Stimulated activated CD4-positive, alpha-beta T cell treated with anti-CD3 and anti-CD28 coated beads, Interleukin-1b, Interleukin-23, amount 100 ng/mL, for 1 hour (primary cell): ENCODE measurements at places on chromosomes 6 and 20.

DNA sequence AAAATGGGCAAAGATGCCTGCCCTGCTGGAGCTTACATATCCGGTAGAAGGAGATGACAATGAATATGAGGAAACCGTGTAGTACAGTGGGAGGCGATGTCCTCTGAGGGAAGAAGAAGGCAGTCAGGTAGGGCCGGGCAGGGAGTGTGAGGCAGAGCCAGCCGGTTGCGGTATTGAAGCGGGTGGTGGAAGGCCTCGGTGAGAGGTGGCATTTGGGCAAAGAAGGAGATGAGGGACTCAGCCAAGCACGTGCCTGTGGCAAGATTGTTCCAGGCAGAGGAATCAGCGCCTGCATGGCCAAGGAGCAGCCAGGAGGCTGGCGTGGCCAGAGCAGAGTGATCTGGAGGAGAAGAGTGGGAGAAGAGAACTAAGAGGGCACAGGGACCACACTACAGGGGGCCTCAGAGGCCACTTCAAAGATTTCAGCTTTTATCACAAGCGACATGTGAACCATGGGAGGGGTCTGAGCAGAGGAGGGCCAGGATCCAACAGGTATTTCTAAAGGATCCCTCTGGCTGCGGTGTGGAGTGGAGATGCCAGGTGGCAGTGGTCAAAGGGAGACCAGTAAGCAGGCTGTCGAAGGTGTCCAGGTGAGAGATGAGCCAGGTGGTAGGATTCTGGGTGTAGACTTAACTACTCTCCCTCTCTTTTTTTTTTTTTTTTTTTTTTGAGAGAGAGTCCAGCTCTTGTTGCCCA is 13.8 kb downstream of the MDFI start:
- DNase-seq: no peak

GRCh38 chr20:48846516-48847492 is 19.0 kb upstream of the PREX1 start:
- no peak for DNase-seq

DNA sequence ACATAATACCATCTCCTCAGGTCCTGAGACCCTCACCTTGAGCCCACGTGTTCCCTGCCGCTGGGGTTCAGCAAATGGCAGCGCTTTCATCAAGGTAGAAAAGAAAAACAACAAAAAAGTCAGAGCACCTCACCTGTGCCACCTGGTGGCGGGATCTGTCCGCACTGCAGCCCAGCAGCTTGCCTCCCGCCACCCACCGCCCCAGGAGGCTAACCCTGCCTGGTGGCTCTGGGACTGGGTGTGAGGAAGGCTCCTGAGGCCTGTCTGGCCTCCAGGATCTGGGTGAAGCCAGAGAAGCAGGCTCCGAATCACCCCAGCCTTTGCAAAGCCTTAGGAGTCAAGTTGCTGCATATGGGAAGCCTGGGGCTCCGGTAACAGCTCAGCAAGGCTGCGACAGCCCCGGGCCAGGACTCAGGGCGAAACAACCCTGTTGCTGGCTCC is 270.8 kb downstream of the BMP7 start:
- DNase-seq: no peak

GRCh38 chr6:56851074-56851473 is 103.8 kb upstream of the BEND6 start:
- DNase-seq: no peak

DNA sequence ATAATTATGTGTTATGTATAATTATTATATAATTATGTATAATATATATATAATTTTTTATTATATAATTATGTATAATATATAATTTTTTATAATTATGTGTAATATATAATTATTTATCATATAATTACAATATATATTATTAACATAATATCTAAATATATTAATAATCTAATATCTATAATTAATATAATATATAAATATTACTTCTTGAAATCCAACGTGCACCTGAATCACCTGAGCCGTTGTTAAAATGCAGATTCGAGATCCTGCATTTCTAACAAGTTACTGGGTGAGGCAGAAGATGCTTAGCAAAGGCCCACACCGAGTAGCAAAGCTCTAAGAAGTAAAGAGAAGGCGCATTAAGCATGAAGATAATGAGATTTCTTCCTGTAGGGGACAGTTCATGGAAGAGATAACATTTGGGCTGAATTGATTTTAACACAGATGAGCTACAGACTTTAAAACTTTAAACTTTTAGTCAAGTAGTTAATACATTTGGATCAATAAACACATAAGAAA is 406.4 kb upstream of the PLCB4 start:
- DNase-seq: no peak

GRCh38 chr6:62528894-62529526 is 243.0 kb upstream of the KHDRBS2 start:
- DNase-seq: no peak

- DNase-seq: no peak
These were observed 44.1 kb downstream of the PTK7 start for GRCh38 chr6:43120101-43120763.

- peak; percentile 39 for DNase-seq
These were observed 31.0 kb upstream of the EZR start for GRCh38 chr6:158849899-158850806.

DNA sequence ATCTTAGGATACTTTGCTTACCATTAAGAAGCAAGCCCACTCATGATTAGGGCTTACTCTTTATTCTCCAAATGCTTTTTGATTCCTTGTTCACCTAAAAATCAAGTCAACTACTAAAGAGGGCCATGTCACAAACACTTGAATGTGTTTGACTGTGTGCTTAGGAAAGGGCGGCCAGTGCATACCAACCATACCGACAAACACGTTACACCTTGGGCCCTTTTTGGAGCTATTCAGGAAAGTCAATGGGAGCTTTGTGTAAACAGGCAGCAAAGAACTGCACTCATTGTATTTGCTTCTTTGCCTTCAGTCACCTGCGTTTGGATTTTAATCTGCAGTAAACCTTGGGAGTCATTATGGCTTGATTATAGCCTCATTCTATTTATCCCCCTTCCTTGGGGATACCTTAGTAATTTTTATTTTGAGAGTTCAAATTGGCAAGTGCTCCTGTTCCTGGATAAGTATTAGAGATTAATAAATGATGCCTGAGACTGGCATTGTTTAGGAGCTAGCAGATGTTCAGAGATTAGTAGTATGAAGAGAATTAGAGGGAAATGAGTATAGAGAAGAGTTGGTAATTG is 102.6 kb upstream of the HDGFL1 start:
- DNase-seq: no peak

DNA sequence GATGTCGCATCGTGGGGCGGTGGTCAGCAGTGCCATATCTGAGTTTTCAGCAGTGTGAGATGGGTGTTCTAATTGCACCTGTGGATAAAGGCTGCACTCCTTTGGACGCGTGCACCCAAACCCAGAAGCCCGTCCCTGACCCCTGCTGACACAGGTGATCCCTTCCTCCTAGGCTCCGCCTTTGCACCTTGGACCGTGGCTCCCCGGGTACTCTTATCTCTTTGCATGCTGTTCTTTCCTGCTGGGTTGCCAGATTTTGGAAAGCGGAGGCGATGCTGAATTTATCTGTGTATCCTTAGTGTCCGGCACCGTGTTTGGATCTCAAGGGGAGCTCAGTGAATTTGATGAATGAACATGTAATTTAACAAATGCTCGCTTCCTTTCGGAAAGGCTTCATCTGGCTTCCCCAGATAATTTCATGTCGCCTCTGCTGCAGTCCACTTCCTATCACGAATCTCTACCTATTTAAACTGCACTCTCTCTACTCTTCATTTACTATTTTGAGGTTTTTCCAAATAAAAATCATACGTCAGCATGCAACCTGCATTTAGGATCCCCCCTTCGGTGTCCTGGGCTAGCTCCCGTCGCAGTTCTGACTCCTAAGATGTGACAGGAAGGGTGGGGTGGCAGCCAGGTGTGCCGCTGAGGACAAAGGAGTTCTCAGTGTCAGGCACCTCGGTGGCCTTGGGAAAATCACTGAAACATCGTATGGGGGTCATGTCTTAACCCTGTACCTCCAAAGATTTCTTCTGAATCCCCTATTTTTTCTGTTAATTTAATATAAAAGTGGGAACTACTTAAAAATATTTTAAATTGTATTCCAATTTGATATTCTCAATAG is 753 bp upstream of the PERP start:
- DNase-seq: no peak

- DNase-seq: no peak
These were observed 34.9 kb upstream of the SHLD1 start for GRCh38 chr20:5715071-5715841.

GRCh38 chr20:10432079-10432478 is 1.9 kb downstream of the MKKS start:
- no peak for DNase-seq

- no peak for DNase-seq
These were observed 164.7 kb upstream of the CENPW start for GRCh38 chr6:126175251-126175650.

DNA sequence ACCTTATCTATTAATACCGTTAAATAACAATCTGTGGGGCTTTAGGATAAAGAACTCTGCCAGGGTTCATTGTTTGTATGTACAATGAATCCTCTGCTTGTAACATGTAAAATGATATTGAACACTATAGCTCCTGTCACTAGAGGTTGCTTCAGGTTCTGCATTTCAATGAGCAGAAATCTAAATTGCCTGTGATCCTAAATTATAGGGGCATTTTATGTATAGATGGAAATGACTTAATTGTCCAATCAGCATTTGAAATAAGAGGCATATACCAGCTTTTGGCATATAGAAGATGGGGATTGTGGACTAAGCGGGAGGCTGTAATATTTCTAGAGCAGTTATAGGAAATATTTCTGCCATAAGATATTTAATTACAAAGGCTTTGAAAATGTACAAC is 2.0 kb downstream of the NCOA3 start:
- no peak for DNase-seq

- DNase-seq: no peak
These were observed 38.4 kb downstream of the ZMYND8 start for GRCh38 chr20:47318027-47318585.

- DNase-seq: no peak
These were observed 142.4 kb downstream of the LRFN2 start for GRCh38 chr6:40444811-40445210.

- DNase-seq: no peak
These were observed 57.8 kb upstream of the ATXN1 start for GRCh38 chr6:16818992-16819626.

DNA sequence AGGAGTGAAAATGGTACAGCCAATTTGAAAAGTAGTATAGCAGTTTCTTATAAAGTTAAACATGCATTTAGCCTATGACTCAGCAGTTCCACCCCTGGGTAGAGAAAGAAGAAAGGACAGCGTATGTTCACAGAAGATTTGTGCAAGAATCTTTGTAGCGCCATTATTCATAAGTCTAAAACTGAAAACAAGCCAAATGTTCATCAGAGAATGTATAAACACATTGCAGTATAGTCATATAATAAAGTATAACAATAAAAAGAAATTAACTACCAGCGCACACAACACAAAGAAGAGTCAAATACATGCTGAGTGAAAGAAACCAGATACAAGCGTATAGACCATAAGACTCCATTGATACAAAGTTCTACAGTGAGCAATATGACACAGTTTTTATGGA is 294.0 kb downstream of the SAMD5 start:
- no peak for DNase-seq

DNA sequence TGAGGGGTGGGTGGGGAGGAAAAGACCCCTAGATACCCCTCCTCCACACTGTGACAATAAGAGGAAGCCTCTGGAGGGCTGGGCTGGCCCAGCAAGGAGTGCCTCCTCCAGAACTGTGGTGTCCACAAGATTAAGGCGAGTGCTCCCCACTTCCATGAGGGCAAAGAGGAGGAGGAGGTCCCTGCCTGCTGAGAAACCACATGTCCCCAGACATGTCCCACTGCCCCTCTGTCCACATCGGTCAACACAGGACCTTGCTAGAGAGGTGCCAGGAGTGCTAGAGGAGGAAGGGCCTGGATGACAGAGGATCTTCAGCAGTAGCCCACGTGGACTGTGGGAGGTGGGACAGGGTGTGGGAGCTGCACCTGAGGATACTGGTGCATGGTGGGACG is 3.1 kb downstream of the RAET1G start:
- DNase-seq: no peak

GRCh38 chr6:126427713-126428112 is 87.8 kb downstream of the CENPW start:
- no peak for DNase-seq

DNA sequence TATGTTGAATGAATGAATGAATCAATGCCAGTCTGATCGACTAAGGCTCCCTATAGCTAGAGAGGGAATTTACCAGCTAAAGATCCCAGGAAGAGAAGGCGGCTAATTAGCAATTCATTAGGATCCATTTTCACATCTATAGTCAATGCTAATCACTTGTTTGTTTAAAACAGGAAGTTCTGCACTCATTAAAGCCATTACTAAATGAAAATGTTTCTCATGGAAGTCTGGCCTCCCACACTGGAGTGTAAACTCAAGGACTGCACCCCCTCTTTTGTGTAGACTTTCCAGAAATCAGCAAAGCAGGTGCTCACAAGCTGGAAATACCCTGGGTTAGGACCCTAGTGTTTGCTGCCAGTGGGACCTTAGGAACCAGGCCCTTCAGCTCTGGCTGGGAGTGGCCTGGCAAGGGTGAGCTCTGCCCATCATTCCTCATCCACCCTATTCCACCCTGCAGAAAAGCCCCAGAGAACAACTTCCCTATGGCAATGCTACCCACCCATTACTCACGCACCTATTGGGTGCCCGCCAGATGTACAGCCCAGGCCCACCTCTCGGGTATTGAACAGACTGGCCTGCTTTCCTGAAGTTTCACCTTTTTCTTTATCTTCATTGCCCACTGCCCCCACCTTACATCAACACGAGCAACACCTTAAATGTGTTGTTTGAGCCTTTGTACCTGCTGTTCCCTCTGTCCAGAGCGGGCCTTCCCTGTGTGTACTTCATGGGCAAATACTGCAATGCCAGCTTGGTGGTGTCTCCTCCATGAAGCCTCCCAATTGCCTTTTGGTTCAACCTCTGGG is 60.8 kb downstream of the TTI1 start:
- DNase-seq: no peak

DNA sequence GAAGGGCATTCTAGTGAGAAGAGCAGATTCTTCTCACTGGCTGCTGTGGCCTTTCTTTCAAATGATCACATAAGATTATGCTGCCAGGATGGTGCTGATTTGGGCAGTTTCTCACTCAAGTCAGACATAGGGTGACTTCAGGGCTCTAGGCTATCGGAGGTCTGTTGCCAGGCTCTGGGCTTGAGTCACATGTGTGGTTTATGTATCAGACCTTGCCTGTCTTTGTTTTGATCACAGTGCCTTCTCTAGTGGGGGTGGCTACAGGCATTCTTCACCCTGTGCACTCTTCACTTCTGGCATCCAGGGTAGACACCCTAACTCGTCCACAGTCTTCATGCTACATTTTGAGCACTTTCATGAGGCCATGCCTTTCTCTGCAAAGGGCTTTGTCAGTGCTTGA is 823.7 kb upstream of the MAN1A1 start:
- no peak for DNase-seq

- DNase-seq: no peak
These were observed 280.5 kb upstream of the PRND start for GRCh38 chr20:4441191-4441590.

GRCh38 chr6:119575721-119576120 is 226.2 kb upstream of the MAN1A1 start:
- DNase-seq: no peak
